Articular chondrocyte of knee joint (primary cell): ENCODE measurements at places on chromosomes 4 and X. TPM values are rescaled to one million over a fixed set of nuclear protein-coding genes. Genes with fewer than 3 reads are reported as not detected.

Gene AFF2
- 1.8 and 5.1 TPM in 2 replicates for total RNA-seq

Gene TLR1
- total RNA-seq: 3.0 and 8.4 TPM in 2 replicates

Gene F8A3
- total RNA-seq: 1.8 and 2.9 TPM in 2 replicates

Gene RTL9
- total RNA-seq: 0.13 and 0.22 TPM in 2 replicates

Gene TLR8
- total RNA-seq: not detected in 2 replicates

Gene MEPE
- not detected in 2 replicates for total RNA-seq

Gene SLC10A6
- total RNA-seq: 0.11 TPM in 1 of 2 replicates, not detected in the other

Gene PNMA6F
- total RNA-seq: not detected in 2 replicates

Gene TXK
- total RNA-seq: 0.13 and 0.54 TPM in 2 replicates
